ENCODE measurements at places on chromosomes 6 and 20.
A peak's percentile ranks its signal among the peaks of the same experiment; 100 is the strongest.

DNA sequence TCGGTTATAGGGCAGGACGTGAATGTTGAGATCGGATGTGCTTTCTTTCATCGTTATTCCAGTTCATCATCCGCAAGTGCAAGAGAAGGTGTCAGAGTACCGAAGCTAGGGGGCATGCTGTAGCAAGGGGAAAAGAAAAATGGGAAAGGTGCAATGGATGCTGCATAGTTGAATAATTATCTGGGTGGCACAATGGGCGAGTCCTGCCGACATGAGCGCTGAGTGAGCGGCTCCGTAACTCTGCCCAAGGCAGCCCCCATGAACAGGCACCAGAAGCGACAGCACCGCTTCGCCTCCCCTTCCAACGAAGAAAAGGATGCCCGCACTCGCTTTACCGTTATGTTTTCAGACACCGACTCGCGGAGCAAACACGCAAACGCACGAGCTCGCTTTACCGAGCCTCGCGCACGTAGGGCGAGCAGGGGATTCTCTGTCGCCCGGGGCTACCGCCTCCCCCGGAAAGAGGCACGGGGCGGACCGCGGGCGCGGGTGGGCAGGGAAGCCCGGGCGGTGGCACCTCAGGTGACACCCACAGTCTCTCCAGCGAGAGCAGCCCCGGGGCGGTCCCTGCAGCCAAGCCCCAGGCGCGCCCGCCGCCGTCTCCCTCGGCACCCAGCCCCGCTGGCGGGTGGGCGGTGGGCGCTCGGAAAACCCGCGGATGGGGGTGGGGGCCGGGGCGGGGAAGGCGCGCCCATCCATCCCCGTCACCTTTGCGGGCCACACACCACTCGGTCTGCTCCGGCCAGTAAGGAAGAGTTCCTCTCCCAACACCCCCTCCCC is 654 bp downstream of the WASF1 start:
- DNase-seq: peak; percentile 72

GRCh38 chr6:165968408-165968807 is 199.2 kb downstream of the TBXT start:
- DNase-seq: no peak

DNA sequence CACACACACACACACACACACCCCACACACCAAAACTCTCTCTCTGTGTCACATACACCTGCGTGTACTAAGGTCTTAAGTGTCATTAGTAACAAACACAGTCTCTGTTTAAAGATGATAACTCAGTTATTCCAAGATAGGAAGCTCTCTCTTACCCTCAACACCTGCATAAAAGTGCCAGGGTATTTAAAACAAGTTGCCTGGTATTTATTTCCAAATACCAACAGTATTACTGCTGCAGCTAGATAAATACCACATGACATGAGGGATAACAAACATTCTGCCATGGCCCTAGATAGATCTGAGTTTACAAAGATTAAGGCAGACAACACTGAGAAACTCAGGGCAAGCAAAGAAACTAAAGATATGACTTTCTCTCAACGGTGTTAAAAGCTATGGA is 118.5 kb downstream of the SIM1 start:
- no peak for DNase-seq

DNA sequence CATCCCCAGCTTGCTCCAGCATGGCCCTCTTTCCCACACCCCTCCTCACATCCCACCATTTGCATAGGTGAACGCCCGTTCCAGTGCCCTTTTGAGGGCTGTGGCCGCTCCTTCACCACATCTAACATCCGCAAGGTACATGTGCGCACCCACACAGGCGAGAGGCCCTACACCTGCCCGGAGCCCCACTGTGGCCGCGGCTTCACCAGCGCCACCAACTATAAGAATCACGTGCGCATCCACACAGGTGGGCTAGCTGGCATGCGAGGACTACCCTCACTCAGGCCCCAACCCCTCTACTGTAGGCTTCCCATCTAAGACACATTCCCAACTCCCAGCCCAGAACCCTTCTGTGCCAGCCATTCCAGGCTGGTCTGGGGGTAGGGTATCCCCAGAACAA is 6.1 kb upstream of the DEF6 start:
- no peak for DNase-seq

DNA sequence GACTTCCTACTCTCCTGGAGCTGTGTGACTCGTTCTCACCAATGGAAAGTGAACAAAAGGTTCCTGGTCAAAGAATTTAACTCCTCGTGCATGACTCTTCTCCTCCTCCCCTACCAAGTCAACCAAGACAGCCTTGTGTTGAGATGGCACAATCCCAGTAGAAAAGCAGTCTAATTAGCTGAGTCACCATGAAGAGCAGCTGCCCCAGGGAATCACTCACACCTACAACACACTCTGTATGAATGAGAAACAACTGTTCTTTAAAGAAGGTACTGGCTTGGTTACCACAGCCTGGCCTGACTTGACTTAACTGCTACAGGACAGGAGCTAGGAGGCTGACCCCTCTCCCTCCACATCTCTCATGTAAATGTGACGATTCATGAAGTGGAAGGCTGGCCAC is 2.9 kb upstream of the HLA-DOB start:
- DNase-seq: no peak

GRCh38 chr6:85137865-85138264 is 312.0 kb upstream of the NT5E start:
- DNase-seq: no peak

DNA sequence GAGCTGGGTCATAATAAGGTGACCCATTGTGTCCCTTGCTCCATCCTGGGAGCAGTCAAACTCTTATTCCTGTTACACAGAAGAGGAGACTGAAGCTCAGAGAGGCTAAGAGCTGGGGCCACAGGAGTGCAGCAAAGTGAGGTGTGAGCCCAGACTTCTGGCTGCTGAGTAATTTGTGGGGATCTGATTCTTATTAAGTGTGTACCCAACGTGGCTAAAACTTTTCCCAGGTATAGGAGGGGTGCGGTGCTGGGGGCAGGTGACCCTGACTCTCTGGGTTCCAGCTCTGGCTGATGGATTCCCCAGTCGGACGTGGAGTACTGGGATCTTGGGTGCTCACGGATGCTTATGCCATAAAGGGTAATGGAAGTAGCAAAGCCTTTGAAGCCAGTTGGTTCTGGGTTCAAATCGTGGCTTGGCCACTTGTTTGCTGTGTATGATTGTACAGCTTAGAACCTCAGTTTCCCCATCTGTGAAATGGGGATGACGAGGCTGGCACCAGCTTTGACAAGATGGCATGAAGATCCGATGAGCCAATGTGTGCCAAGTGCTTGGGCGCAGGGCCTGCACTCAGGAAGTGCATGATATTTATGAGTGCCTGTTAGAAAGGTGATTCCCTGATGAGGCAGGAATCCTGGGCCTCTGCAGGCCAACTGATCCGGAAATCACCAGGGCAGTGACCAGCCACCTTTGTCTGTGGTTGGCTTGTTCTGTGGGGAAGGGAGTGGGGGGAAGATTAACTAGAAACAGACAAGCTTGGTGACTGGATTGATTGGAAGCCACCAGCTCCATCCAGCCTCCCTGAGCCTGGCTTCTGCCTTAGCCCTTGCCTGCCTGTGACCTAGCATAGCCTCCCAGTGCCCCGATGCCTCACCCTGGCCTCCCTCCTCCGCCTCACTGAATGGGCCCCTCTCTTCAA is 6.0 kb downstream of the SRC start:
- no peak for DNase-seq

DNA sequence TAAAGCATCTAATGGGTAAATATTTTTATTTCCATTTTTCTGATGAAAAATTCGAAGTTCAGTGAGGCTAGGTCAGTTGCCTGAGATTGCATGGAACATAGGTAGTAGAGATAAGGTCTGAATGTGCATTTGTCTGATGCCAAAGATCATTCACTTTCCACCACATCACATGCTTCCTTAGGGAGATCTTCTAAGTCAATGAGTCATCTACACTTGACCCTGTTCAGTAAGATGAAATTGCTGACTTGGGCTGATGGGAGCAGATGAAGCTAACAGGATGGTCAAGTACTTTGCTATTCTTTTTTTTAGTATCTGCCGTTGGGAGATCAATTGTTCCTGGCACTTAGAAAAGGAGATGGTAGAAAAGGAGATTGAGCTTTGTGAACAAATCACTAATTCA is 511.3 kb downstream of the PHF3 start:
- DNase-seq: no peak

- DNase-seq: peak; percentile 60
Measured at GRCh38 chr20:41003143-41003935, 25.3 kb upstream of the TOP1 start.

GRCh38 chr6:110332281-110332680 is 25.9 kb downstream of the METTL24 start:
- DNase-seq: no peak

DNA sequence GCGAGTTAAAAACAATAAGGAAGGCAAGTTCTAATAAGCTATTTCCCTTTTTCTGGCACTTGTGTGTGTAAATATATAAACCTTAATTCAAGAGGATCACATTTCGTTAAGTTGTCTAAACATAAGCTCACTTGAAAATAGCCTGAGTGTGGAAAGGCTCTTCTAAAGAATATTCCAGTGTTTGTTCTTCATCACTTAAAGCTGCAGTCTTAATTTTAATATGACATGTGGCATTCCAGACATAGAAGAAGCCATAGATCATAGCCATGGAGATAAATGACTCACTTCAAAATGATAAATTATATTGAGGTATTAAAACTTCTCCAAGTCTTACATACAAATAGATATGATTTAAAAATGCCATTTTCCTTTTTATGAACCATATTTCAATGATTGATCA is 42.1 kb downstream of the IYD start:
- DNase-seq: no peak

DNA sequence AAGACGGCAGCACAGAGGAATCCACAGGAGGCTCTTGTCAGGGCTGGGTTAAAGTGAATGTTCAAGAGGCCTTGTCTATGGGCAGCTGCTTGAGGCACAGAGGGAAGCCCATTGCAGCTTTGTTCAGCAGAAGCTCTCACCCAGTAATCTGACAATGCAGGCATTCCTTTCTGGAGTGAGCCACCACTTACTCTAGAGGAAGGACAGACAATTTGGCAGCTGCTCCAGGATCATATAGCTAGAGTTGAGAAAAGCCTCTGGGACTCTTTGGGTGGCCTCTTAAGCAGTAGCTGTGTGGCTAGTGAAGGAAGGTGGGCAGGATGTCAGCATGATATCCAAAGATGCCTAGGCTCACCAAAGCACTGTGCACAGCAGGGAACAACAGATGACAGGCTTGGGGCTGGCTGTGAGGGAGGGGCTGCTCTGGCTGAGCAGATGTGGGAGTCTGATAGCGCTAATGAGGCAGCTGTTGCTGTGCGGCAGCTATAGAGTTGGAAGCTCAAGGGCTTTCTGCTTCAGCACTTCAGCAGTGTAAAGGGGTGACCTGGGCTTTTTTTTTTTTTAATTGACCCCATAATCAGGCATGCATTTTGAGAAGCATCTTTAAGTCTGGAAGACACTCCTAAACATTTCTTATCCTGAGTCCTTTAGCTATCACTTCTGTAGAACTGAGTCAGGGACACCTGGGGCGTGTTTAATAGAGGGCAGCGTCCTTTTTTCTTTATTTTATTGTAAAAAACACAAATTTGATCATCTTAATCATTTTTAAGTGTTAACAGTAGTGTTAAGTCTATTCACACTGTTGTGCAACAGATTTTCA is 27.2 kb downstream of the CMTR1 start:
- DNase-seq: no peak
